ENCODE measurements at places on chromosomes 13 and 19.

DNA sequence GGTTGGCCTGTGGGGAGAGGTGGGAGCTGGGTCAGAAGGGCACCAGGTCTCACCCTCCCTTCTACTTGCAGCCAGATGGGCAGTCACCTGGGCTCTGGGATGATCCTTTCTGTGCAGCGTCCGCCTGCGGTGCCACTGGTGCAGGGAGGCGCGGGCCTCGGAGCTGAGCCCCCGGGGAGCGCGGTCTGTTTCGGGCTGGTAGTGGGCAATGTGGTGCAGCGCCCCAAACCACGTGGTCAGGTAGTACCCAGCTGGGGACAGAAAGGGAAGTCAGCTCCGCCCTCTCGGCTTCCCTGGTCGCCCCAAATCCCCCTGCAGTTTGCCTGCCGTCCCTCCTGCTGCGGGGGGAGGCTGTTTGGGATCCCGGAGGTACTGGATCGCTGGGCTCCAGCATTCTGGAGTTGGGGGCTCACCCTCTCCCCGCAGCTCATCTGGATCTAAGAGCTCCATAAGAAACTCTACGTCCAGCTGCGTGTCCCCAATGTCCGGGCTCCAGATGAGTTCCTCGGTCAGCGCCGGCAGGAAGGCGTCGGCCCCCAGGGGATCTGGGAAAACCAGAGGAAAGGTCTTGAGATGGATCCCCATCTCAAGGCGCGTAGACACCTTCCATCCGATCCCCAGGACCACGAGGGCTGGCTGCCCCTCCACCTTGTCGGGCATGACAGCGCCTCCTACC, 8.8 kb downstream of the RINL start:
- no peak for DNase-seq

DNA sequence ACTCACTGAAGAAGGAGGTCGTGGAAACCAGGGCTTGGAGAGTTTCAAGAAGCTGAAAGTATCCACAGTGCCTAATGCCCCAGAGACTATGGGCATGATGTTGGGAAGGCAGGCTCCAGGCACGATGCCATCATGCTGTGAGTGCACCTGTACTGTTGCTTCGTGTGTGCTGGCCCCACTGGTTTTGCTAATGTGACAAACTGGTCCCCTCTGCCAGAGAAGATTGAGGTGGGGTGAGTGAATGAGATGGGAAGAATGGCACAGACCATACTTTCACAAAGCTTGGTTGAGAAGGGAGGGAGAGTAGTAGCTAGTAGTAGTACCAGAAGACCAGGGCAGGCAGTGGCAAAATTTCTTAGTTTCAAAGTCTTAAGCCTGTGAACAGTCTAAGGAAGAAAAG, 19.0 kb upstream of the POP4 start:
- DNase-seq, result no peak

DNA sequence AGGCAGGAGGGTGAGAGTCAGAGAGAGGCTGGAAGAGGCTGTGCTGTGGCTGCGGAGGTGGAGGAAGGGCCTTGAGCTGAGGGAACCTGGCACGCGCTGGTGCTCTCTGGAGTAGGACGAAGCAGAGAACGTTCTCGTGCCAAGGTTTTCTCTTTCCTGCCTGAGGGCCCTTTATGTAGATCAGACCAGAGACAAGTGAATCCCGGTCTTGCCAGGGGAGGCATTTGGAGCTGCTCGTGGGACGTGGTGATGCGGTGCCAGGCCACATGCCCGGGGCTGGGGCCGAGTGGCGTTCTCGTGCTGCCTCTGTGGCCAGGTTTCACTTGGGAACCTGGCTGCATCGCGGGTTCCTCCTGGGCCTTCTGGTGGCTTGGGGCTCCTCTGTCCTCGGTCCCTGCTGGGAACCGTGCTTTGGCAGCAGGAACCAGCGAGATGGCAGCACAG, 54.2 kb downstream of the KDM4B start:
- DNase-seq, result no peak

DNA sequence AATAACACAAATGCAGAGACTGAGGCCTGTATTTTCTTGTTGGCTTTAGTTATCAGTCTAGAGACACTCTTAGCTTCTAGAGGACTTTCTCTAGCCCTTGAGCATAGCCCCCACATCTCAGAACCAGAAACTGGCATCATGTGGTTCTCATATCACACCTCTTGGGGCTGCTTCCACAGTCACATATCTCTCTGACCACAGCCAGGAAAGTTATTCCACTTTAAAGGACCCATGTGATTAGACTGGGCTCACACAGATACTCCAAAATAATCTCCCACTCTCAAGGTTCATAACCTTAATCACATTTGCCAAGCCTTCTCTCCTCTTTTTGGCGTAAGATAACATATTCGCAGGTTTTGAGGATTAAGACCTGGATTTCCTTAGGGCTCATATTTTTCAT, 846.9 kb upstream of the MIR17HG start:
- no peak for DNase-seq

DNA sequence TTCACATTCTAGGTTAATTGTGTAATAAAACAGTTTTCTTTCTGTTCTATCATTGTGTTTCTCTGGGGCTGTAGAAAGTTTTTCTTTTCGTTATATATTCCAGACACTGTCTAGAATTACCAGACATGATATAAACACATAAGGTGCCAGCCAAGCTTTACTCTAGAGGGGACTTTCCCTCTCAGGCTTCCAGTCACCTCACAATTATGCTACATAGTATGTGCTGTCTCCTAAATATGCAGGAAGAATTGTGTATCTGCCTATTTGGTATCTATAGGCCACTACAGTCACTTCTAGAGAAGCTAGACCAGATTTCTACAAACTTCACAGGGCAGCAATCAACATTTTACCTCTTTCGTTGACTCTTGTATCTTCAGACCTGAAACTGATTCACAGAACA, 14.6 kb downstream of the ZNF257 start:
- DNase-seq, result no peak

- no peak for DNase-seq
Observed at GRCh38 chr13:48533961-48534600, 1.2 kb upstream of the RCBTB2 start.

GRCh38 chr19:6358003-6358402, 3.3 kb upstream of the CLPP start:
- DNase-seq, result no peak

DNA sequence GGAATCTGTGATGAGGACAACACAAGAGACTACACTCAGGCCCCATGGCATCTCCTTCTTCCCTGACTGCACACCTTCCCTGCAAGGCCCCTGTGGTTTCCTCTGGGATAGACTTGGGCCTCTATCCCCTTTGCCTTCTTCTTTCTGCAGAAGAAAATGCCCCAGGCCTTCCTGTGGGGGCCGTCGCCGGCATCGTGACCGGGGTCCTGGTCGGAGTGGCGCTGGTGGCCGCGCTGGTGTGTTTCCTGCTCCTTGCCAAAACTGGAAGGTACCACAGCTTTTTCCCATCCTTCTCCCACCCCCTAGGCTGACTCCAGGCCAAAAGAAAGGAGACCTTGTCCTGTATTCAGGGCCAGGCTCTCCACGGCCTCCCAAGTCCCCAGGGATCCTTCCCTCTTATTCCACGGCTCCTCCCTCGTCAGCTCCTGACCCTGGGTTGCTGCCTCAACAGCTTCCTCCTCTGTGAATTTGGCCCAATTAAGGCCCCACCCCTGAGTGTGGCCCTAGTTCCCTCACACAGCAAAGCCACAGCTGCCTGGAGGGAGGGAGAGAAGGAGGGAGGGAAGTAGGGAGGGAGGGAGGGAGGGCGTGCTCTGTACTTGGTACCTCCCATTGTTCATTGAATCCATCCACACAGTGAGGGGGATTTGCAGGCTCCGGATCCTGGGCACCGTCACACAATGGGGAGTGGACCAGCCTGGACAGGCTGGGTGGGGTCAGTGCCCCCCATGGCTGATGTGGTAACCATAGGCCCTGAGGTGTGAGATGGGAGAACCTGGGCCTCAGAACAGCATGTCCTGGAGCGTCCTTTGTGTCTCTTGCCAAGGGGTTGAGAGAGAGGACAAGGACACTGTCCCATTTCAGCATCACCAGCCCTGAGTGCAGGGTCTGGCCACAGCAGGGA, 12.5 kb downstream of the CEACAM3 start:
- DNase-seq, result no peak

DNA sequence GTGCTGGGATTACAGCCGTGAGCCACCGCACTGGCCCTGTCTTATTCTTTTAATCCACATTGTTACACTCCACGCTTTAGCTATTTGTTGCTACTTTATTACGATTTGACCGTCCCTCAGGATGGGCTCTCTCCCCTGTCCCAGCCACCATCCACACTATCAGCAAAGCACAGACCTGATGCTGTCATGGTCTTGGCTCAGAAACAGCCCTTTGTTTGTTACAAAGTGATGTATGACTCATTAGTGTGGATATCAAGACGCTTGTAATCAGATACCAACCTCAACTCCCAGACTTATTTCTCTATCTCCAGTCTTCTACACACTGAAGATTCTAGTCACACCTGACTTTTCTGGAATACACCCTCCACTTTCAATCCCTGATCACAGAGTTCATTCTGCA, 84.6 kb upstream of the FREM2 start:
- no peak for DNase-seq

DNA sequence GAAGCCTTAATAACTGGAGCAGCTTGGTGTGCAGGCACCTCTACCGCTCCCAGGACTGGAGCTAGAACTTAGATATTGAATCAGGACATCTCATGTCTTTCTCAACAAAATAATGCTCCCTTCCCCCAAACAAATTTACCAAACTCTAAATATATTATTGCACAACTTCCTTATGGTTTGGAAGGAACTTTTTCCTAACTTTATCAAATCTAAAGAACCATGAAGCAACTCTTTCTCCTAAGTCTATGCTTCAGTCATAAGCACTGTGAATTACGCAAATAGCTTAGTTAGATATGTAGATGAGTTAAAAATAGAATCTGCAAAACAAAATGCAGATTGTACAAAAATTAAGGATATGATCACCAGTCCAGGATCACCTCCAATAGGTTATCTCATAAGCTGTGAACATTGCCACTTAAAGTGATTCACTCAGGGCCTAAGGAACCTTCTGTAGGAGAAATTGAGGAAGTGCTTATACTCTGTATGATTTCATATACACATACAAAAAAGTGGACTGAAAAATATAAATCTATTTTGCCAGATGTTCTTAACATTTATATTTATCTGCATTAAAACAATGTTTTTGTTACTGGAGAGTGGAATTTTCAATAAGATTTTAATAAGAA, 20.4 kb upstream of the MAB21L1 start:
- no peak for DNase-seq

- DNase-seq, result no peak
Observed at GRCh38 chr19:14059093-14059480, 2.8 kb downstream of the PALM3 start.

- peak; percentile 55 for DNase-seq
Observed at GRCh38 chr19:18519962-18520847, 1.7 kb downstream of the ELL start.

DNA sequence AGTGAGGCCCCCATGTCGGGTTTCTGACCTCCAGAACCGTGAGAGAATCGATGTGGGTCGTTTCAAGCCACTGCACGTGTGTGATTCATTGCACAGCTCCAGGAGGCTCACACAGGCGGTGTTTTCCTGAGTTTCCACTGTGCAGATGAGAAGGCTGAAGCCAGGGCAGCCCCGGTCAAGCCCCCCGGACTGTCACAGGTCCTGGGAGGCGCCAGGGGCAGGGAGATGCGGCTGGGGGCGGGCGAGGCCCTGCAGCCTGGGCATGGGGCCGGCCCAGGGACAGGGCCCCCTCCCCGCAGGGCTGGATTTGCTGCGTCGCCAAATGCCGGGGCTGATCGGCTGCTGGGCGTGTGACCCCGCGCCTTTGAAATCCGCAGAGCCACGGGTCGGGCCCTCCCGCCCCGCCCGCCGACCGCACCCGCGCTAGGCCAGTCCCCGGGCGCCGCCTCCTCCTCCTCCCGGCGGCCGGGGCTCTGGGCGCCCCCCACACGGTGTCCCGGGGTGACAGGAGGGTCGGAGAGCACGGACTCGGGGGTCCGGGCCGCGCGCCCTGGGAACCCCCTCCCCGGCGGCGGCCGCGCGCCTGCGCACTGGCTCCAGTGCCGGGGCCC, 9.9 kb upstream of the MKNK2 start:
- no peak for DNase-seq

DNA sequence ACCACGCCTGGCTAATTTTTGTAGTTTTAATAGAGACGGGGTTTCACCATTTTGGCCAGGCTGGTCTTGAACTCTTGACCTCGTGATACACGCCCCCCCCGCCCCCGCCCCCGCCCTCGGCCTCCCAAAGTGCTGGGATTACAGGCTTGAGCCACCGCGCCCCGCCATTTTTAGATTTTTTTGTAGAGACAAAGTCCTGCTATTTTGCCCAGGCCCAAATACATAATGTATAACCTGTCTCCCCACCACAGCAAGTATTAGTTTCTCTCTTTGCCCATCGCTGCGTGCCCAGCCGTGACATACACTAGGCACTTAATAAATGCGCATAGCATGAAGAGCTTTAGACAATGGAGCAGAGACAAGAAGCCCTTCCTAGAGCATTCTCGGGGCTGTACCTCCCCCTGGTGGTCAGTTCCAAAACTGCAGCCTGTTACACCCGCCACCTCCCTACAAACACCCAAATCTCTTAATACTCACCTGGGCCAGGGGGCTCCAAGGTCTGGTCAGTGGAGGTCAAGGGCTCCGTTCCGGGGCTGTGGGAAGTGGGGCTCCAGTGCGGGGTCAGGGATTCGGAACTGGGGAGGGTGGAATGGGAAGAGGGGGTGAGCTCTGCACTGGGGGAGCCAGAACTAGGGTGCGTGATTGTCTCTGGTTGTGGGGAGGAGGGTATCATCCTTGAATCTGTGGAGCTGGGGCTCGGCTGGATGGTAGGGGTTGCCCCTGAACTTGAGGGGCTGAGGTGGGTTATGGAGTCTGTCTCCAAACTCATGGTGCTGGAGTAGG, 22.5 kb downstream of the IQCN start:
- peak; percentile 78 for DNase-seq

DNA sequence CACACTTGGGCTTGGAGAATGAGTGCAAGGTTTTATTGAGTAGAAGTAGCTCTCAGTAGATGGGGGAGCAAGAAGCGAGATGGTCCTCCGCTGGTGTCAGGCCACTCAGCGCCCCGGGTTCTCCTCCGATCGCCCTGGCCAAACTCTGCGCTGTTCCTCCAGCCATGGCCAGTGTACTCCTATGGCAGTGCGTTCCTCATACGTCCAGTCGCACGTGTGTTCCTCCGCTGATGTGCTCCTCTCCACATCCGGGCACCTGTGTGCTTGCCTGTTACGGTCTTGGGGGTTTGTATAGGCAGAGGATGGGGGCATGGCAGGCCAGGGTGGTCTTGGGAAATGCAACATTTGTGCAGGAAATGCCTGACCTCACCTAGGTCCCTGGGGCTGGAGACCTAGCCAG, 1899.4 kb downstream of the PCDH9 start:
- DNase-seq, result no peak

GRCh38 chr13:70844391-70845108, 736.3 kb upstream of the KLHL1 start:
- DNase-seq, result no peak

GRCh38 chr19:11699931-11700794, 38.6 kb downstream of the ZNF823 start:
- DNase-seq, result no peak
